M059J (cell line): ENCODE measurements at places on chromosomes 13 and 19. TPM values are rescaled to one million over a fixed set of nuclear protein-coding genes. Genes with fewer than 3 reads are reported as not detected.

GRCh38 chr19:19477705-19478383 lies 37.5 kb downstream of the TSSK6 start:
- no peak for DNase-seq

DNA sequence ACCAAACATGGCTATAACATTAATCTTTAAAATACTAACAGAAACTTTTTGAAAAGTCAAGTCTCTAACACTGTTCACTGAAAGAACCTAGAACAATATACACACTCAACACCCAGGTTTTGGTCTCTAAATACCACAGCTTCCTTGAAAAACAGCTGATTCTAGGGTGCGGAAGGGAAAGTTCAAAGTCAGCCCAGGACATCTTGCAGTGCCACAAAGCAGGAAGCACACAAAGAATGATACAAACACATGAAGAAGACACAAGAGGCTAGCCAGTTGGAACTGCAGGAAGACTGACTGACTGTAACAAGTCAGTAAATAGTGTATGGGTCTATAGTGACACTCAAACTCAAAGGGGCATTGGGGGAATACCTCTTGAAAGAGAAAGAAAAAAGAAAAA lies 4.6 kb downstream of the DEDD2 start:
- DNase-seq: no peak

Gene TMEM221
- 0.25 TPM in 1 of 2 replicates, not detected in the other for total RNA-seq

DNA sequence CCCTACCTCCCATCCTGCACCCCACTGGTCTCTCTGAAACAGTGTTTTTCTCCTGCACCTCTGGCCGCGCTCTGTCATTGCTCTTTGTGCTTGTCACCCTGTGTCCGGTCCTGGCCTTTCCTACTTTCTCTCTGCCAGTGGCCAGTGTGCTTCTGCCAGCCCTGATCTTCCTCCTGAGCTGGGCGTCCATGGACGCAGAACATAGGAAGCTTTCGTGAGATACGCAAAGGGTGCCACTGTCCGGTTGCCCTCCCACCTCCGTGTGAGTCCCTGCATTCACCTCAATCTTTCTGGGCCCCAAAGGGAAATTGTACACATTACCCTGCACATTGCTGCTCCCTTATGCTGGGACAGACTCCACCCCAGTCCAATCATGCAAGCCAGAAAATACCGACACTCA lies 105.7 kb upstream of the SOX1 start:
- DNase-seq: no peak

GRCh38 chr19:21581646-21582240 lies 76.3 kb downstream of the ZNF429 start:
- DNase-seq: no peak

DNA sequence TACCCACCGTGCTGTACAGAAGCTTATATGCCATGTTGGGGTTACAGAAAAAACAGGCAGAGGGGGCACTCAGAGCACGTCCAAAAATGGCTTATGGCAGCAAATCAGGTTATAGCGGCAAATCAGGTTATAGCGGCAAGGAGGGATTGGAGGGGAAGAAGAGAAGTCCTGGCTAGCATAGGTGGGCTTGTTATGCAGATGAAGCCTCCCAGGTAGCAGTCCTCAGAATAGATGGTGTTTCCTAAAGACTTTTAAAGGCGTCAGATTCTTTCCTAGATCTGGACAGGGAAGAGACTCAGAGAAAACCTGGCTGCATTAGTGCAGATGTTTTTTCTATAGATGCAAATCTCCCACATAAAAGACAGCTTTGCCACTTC lies 19.8 kb upstream of the PLEKHF1 start:
- DNase-seq: no peak

- peak; percentile 44 for DNase-seq
These were observed 9.4 kb downstream of the SIRT6 start for GRCh38 chr19:4172861-4173473.

GRCh38 chr19:33508941-33509614 lies 12.5 kb downstream of the PEPD start:
- no peak for DNase-seq

- no peak for DNase-seq
These were observed 802.3 kb upstream of the PRR20A start for GRCh38 chr13:56338421-56338820.
